ENCODE measurements at places on chromosomes 11 and 22. TPM values are rescaled to one million over a fixed set of nuclear protein-coding genes. Genes with fewer than 3 reads are reported as not detected.
A peak's percentile ranks its signal among the peaks of the same experiment; 100 is the strongest.

GRCh38 chr22:19760058-19760950 lies at the start of gene TBX1:
TBX1 (plus strand) TSS chr22:19760778; CDS start chr22:19760844, 66 bp downstream.
- H3K4me3 ChIP-seq: no peak within 1 kb of the TSS
- H3K27ac ChIP-seq: no peak within 1 kb of the TSS
- no peaks in the 10 kb centered on the region for H3K36me3 ChIP-seq
- DNase-seq: no peak
- peaks cover 42% of the 10 kb centered on the region for H3K27me3 ChIP-seq

DNA sequence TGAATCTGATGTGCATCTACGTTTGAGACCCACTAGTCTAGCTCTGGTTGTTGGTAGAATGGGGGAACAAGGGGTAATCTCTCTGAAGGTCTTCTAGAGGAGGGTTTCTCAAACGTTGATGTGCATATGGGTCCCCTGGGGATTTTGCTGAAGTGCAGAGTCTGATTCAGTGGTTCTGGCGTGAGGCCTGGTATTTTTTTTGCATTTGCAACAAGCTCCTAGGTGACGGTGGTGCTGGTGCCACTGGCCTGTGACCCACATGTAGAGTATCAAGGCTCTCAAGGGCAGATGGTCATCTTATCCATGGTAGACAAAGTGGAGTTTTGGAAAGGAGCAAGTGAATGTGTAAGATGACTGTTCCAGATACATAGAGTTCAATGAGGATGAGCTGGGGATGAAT lies 97.1 kb downstream of the CEP164 start:
- H3K36me3 ChIP-seq: no peaks in the 10 kb centered on the region
- no peak for DNase-seq
- H3K27ac ChIP-seq: no peak overlapping the region
- no peak overlapping the region for H3K4me3 ChIP-seq
- no peaks in the 10 kb centered on the region for H3K4me1 ChIP-seq

DNA sequence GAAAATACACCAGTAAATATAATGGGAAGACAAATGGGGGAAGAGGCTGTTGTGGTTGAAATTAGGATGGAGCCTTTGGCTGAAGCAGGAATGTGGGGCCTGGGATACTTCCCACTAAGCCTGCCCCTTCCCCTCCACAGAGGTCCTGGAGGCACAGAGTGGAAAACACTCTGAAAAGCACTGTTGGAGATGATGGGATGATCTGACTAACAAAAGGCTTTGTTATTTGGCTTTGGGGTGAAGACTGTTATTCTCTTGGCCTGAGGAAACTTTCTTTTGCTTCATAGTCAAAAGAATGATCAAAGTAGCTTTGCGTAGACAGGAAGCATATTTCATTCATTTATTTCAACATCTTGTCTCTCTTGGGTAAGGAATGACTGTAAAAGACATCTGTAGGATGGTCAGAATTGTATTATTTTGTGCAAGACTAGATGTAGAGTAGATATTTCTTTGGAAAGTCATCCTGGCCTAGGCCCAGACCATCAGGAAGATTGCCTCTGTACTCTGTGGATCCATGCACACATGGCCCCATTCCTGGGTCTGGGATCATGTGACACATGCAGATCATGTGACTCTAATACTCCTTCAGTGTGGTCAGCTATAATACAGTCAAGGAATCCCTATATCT lies 111.4 kb downstream of the SPON1 start:
- H3K36me3 ChIP-seq: no peaks in the 10 kb centered on the region
- no peaks in the 10 kb centered on the region for H3K4me1 ChIP-seq
- H3K27me3 ChIP-seq: peaks cover 9% of the 10 kb centered on the region
- DNase-seq: no peak
- H3K4me3 ChIP-seq: no peak overlapping the region
- H3K27ac ChIP-seq: no peak overlapping the region

GRCh38 chr11:68257477-68258362 lies 14.1 kb downstream of the C11orf24 start:
- peak; percentile 61 for DNase-seq
- H3K4me1 ChIP-seq: peaks cover 3% of the 10 kb centered on the region

DNA sequence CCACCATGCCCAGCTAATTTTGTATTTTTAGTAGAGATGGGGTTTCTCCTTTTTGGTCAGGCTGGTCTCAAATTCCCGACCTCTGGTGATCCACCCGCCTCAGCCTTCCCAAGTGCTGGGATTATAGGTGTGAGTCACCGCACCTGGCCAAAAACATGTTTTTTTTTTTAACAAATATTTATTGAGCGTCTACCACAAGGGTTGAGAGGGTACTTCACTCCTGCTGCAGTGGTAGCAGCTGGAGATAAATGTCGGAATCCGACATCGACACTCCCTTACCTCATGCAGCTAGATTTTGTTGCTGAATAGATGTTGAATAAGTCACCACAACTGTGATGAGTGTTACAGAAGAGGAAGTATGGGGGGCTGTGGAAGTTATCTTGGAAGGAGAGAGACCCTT lies 971 bp downstream of the DNAJB13 start:
- DNase-seq: no peak
- H3K36me3 ChIP-seq: no peaks in the 10 kb centered on the region
- H3K4me3 ChIP-seq: no peak overlapping the region
- H3K27me3 ChIP-seq: peaks cover 2% of the 10 kb centered on the region

DNA sequence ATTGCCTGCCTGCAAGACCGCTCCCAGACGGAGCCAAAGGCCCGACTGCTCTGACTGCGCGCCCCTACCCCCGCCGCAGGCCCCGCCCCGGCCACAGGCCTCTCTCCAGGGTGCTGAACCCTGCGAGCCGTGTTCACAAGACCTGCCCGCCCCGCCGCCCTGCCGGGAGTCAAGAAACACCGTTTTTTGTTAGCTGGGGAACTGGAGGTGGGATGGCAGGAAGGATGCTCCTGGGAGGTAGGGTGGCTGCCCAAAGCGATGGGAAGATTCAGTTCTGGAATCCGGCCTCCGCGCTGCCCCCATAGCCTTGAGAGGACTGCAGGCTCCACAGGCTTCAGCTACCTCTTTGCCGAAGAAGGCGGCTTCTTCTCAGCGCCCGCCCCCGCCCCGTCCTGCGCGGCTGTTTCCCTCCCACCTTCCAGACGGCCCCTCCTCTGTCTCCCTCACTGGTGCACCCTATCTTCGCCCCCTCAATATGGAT lies 2.7 kb upstream of the PDE2A start:
- H3K27me3 ChIP-seq: peaks cover 78% of the 10 kb centered on the region
- peaks cover 7% of the 10 kb centered on the region for H3K4me1 ChIP-seq
- no peak for DNase-seq
- H3K27ac ChIP-seq: no peak overlapping the region

DNA sequence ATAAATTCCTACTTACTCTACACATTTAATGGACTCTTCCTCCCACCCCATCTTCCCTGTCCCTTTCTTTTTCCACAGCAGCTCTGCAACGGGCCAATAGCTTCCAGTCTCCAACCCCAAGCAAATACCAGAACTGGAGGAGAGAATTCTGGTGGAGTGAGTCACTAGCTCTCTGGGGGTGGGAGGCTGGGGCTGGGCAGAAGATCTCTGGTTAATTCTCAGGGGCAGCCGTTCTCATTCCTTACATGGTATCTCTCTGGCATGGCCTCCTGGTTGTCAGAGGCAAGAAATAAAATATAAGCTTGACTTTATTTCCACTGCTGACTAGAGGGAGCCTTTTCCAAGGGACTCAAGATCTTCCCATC lies 90.4 kb upstream of the PARVA start:
- H3K36me3 ChIP-seq: peaks cover 44% of the 10 kb centered on the region
- no peak for DNase-seq
- H3K4me1 ChIP-seq: peaks cover 47% of the 10 kb centered on the region
- no peaks in the 10 kb centered on the region for H3K27me3 ChIP-seq
- H3K4me3 ChIP-seq: no peak overlapping the region

GRCh38 chr11:42996421-42997307 lies 315.1 kb upstream of the API5 start:
- no peak overlapping the region for H3K4me3 ChIP-seq
- DNase-seq: no peak
- H3K27me3 ChIP-seq: no peaks in the 10 kb centered on the region
- H3K36me3 ChIP-seq: no peaks in the 10 kb centered on the region

DNA sequence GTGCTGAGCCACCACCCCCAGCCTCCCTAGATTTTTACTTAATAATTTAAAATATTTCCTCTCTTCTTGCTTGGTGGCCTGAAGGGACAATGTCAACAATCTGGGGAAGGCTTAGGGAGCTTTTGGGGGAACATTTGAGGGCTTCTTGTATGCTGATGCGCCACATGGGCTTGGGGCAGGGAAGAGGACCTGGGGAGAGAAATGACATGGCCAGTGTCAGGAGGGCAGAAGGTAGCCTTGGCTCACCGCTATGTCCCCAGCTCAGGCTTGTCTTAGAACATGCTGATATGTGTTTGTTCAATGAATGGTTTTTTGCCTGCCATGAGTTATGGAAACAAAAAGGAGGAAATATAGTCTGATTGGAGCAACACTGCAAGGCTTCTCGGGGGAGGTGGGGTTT lies 51.6 kb downstream of the ST14 start:
- H3K36me3 ChIP-seq: peaks cover 7% of the 10 kb centered on the region
- no peak overlapping the region for H3K4me3 ChIP-seq
- H3K4me1 ChIP-seq: no peaks in the 10 kb centered on the region
- H3K27ac ChIP-seq: no peak overlapping the region

DNA sequence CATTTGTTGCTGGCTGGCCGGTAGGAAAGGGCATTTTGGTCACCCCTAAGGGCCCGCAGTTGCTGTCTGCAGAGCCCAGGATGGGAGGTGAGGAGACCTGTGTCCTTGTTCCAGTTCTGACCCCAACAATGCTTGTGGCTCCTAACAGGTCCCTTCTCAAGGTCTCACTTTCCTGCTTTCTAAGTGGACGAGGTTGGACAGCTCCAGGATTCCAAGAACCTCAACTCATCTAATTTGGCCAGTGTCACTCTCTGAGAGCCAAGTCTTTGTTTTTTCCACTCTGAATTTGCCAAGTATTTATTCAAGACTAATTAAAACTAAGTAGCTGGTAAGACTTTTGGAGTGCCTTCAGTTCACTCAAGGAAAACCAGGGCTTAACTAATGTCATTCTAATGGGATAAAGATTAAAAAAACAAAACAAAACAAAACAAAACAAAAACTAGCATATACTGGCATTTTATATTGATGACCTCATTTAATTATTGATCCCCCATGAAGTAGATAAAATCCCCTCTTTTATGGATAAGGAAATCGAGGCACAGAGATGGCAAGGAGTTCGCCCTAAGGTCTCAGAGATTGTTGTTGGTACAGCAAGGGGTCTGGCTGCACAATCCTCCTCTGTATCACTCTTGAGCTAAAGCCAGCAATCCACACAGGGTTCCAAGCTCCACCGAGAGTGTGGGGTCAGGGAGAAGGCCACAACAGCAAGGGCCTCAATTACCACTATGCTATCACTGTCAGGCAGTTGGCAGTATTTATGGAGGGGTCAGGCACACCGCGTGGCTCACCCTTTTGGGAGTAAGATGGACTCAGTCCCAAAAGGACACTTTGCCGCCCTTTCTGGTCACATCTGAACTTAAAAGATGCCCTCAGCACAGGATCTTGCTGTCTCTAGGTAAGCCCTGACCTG lies 8.1 kb downstream of the SGSM1 start:
- H3K4me3 ChIP-seq: no peak overlapping the region
- peaks cover 3% of the 10 kb centered on the region for H3K27me3 ChIP-seq
- DNase-seq: no peak
- H3K27ac ChIP-seq: no peak overlapping the region
- no peaks in the 10 kb centered on the region for H3K4me1 ChIP-seq
- H3K36me3 ChIP-seq: no peaks in the 10 kb centered on the region

GRCh38 chr22:49289822-49290679 lies 537.6 kb downstream of the BRD1 start:
- no peak overlapping the region for H3K27ac ChIP-seq
- DNase-seq: no peak
- no peak overlapping the region for H3K4me3 ChIP-seq
- H3K27me3 ChIP-seq: no peaks in the 10 kb centered on the region
- no peaks in the 10 kb centered on the region for H3K4me1 ChIP-seq

DNA sequence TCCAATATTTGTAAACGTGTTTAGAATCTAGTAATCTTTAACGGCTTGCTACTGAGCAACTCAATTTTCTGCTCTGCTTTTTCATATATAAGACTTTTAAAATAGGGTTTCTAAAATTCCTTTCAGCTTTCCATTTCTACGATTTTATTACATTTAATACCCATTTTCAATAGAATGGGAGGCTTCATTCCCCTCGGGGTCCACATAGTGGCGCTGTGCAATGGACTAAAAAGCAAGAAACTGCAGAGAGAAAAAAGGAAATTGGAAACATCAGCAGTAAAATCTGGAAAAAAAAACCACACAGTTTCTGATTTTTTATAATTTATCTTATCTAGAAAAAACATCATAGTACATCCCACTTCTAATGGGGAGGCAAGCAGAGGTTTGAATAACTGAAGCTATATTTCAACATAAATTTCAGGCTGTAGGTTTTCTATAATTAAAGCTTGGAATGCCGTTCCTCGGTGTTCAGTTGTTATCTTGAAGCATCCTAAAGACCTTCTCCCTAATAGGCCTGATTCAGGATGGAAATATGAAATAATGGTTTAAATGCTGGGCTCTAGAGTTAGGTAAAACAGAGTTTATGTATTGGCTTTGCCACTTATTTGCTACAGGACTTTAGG lies 18.7 kb upstream of the JHY start:
- DNase-seq: no peak
- H3K4me3 ChIP-seq: no peak overlapping the region
- peaks cover 7% of the 10 kb centered on the region for H3K4me1 ChIP-seq
- H3K27ac ChIP-seq: no peak overlapping the region
- H3K27me3 ChIP-seq: no peaks in the 10 kb centered on the region

GRCh38 chr11:110261195-110262071 lies 35.0 kb downstream of the RDX start:
- no peaks in the 10 kb centered on the region for H3K27me3 ChIP-seq
- H3K27ac ChIP-seq: no peak overlapping the region
- H3K4me3 ChIP-seq: no peak overlapping the region

DNA sequence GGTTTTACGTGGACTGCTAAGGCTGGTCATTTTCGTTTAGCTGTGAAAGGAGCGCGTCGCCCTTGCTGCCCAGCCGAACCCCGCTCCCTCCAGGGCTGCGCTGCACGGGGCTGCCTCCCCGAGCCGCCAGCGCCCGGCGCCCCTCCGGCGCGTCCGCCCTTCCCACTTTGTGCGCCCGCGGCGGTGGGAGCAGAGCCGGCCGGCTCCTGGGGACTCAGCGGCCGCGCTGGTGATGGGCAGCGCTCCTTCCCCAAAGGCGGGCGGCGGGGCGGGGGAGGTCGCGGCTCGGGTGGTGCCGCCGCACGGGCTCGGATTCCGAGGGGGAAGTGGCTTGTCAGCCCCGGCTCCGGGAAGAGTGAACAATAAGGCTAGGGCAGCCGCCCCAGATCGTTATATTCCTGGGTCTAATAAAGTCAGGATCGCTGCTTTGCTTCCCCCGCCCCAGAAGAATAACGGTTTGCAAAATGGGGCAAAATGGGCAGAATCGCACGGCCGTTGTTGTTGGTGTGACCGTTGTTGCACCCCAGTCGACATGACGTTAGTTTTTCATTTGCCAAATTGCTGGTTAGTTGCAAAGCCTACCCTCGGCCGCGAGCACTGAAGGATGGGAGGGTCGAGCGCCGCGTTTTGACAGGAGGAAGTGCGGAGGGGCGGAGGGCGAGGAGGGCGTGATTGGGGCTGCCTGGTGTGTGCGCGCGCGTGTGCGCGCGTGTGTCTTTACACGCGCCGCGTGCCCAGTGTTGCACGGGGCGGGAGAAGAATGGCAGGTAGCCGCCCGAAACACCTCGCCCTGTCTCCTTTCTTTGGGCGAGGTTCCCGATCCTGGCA lies 745 bp downstream of the NCAM1 start:
- no peak overlapping the region for H3K27ac ChIP-seq
- H3K27me3 ChIP-seq: peaks cover 59% of the 10 kb centered on the region
- H3K36me3 ChIP-seq: no peaks in the 10 kb centered on the region
- H3K4me3 ChIP-seq: peak overlapping the region; percentile 26
- no peak for DNase-seq

PGA3 gene
- not detected for polyA plus RNA-seq

HEPACAM gene
- polyA plus RNA-seq: not detected

OR5T3 gene
- not detected for polyA plus RNA-seq

KREMEN1 gene
- polyA plus RNA-seq: 11.4 TPM

Measured in keratinocyte (primary cell).